ENCODE measurements at places on chromosomes 7 and 10. TPM values are rescaled to one million over a fixed set of nuclear protein-coding genes. Genes with fewer than 3 reads are reported as not detected.

- no peak for DNase-seq
Measured at GRCh38 chr7:55185321-55185802, 166.5 kb downstream of the EGFR start.

- no peak for DNase-seq
Measured at GRCh38 chr7:77537136-77537777, at the start of gene PTPN12. PTPN12 (plus strand) TSS chr7:77537295; CDS start chr7:77537547, 252 bp downstream.

DNA sequence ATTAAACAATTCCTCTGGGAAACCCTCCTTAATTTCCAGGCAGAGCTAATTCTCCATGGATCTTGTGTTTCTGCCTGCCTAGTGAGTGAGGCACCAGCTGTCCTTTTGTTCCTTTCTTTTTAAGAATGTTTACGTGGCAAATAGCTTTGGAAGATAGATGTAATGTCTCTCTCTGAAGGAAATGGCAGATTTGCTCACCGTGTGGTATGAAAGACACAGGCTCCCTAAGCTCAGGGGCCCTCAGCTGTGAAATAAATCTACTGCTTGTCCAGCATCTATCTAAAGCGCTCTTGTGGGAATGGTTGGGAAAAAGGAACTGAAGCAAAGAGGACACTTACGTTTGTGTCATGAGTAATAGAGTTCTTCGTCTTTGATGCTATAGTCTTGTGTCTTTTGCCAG, 64.6 kb downstream of the FAS start:
- no peak for DNase-seq

- no peak for DNase-seq
Measured at GRCh38 chr10:454860-455259, 234.6 kb downstream of the DIP2C start.

Gene CCZ1
- 18.3 TPM for total RNA-seq

Gene DNAJC30
- total RNA-seq: 4.8 TPM

DNA sequence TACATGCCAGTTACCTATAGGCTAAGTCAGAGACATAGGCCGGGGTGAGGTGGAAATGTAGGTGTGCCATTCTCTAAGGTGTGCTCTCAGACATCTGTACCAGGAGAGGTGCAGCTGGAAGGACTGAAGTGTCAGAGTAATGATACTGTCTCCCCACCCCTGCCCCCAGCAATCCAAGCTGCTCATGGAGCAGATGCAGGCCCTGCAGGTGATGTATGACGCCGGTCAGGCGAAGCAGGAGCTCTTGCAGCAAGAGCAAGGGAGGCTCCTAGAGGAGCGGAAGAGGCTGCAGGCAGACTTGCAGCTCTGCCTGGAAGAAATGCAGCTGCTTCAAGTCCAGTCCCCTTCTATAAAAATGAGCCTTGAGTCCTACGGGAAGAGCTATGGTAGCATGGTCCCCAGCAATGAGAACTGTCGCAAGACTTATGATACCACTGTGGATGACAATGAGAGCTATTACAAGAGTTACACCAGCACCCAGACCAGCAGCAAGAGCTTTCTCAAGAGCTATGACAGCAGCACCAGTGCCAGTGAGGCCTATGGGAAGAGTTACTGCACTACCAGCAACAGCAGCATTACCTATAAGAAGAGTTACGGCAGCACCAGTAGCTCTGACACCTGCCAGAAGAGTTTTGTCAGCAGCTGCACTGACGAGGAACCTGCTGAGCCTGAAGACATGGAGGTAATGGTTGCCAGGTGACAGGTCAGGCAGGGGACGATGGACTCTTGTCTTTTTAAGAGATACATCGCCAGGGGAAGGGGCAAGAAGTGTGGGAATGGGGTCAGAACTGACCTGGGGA, 18.4 kb upstream of the FLNC start:
- DNase-seq: no peak

- DNase-seq: no peak
Measured at GRCh38 chr7:133735222-133735621, 391.9 kb upstream of the LRGUK start.

GRCh38 chr10:76303682-76304316, 872.4 kb downstream of the LRMDA start:
- DNase-seq: peak; percentile 88

Gene HGF
- total RNA-seq: 9.4 TPM

- no peak for DNase-seq
Measured at GRCh38 chr10:101919026-101919770, 75.6 kb upstream of the KCNIP2 start.

Gene PHYHIPL
- under 0.01 TPM for total RNA-seq

Gene STOX1
- total RNA-seq: 0.54 TPM

- no peak for DNase-seq
Measured at GRCh38 chr7:96016735-96017134, 244.4 kb downstream of the DYNC1I1 start.

DNA sequence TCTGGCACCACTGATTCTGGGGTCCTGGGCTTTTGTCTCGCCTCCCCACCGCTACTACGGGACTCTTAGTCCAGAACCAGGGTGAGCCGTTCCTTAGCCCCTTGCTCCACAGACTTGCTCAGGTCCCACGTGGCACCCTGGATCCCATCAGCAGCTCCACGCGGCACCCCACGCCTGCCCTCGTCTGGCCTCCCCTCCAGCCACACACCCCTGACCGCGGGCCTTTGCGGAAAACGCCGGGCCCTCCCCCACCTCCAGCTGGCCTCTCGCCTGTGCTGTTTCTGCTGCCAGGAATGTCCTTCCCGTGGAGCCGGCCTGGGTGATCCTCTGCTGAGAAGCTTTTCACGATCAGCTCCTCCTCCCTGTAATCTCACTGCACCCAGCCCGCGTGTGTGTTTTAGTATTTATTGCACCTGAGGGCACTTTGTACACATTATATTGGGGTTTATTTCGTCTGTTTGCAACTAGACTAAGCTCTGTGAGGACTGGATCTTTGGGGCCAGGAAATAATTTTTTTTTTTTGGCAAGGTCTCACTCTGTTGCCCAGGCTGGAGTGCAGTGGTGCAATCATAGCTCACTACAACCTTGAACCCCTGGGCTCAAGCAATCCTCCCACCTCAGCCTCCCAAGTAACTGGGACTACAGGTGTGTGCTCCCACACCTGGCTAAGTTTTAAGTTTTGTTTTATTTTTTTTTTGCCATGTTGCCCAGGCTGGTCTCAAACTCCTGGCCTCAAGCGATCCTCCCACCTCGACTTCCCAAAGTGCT, 10.5 kb upstream of the TTYH3 start:
- DNase-seq: no peak

DNA sequence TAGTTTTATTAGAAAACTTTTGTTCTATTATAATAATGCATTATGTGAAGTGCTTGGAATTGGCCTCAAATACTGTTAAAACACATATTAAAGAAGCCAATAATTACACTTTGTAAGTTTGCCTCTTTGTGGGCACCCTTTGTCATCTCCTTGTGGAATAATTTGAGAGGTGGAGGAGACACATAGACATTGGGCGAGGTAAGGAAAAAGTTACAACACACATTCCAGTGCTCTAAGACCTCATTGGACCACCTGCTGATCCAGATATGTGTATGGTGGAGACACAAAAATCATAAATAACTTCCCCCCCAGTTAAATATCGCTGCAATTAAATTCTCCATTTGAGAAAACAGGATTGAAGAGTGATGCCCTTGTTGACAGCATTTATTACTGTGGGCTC, 511.8 kb downstream of the GFRA1 start:
- DNase-seq: no peak

Gene MNX1
- not detected for total RNA-seq

- DNase-seq: no peak
Measured at GRCh38 chr7:94922457-94922856, 15.1 kb downstream of the PPP1R9A start.

Gene PIK3AP1
- 35.0 TPM for total RNA-seq

GRCh38 chr10:100982916-100983830, 4.1 kb downstream of the MRPL43 start:
- no peak for DNase-seq

DNA sequence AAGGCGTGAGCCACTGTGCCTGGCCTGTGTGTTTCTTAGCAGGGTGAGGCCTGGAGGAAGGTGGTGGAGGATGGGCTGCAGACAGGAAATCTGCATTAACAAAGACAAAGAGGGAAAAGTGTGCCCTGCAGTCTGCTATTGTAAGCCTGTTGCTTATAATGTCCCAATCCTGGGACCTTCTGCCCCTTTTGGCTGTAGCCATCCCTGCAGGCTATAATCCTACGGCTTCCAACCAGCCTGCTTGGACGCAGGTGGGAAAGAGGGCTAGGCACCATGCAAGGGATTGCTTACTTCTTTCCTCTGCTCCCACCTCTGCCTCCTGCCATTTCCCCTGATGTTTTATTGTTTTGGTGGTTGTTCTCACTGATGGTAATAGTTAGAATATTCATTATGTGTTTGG, 434.3 kb downstream of the PLXNA4 start:
- DNase-seq: no peak

GRCh38 chr10:120732643-120733313, 118.4 kb upstream of the WDR11 start:
- no peak for DNase-seq

Gene ZNF92
- 8.6 TPM for total RNA-seq

DNA sequence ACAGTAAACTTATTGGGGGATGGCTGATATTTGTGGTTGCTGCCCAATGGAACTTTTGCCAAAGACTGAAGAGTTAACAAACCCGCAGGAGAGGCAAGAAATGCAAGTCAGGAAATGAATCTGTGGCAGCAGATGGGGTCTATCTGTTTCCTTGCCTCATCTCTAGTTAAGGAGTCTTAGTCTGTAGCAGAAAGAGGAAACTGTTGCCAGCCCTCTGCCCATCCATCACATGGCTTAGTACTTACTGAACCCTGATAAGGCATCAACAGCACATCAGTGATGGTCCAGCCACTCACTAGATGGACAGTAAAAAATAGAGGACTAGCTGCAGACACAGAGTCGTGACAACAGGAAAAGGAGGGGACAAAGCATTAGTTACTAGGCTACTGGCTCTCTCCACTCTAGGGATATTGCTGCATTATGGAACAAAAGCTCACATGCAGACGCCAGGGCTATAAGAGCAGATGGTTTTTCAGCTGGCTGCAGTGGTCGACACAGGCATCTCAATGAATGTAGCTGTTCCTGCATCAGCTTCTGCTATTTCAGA, 614.7 kb downstream of the PARD3 start:
- DNase-seq: no peak

DNA sequence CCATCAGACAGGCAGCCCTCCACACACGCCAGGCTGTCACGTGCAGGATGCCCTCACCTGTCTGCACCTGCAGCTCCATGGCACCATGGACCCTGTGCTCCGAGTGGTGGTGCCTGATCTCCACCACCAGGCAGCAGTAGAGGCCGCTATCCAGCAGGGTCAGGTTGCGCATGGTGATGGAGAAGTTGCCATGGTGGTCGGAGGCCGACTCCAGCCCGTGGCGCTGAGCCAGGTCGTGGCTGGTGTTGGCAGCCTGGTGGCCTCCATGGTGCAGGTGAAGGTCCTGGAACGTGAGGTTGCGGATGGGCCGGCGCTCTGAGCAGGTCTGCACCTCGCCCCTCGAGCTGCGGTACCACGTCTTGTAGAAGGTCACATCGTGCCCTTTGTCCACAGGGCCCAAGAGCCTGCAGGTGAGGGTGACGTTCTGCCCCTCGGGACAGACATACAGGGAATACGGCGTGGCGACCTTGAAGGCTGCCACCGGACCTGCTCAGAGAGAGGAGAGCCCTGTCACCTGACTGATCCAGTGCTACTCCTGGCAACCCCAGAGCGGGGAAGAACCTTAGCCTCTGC, 11.7 kb downstream of the VSIR start:
- no peak for DNase-seq

- DNase-seq: no peak
Measured at GRCh38 chr7:128831178-128831993, 1.2 kb downstream of the FLNC start.

GRCh38 chr10:114028425-114028824, 15.2 kb upstream of the ADRB1 start:
- no peak for DNase-seq

GRCh38 chr10:62248465-62248864, 20.2 kb downstream of the RTKN2 start:
- no peak for DNase-seq

Gene FXYD4
- total RNA-seq: not detected

DNA sequence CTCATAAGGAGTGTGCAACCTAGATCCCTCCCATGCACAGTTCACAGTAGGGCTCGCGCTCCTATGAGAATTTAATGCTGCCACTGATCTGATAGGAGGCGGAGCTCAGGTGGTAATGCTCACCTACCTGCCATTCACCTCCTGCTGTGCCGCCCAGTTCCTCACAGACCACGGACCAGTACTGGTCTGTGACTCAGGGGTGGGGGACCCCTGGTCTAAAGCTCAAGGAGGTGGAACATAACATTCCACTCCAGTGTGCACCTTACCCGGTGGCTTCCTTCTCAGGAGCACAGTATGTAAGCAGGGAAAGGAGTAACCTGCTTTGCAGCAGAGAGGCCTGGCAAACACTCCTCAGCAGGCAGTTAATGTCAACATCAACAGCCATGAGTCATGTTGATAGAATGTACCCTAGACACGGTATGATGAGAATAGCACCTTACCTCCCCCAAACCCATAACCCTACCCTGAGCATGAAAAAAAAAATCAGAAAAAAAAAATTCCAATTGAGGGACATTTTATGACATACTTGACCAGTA, 273.5 kb downstream of the FGFR2 start:
- DNase-seq: no peak

Gene ERVW-1
- under 0.01 TPM for total RNA-seq

Gene CPN1
- total RNA-seq: not detected

Gene RAPGEF5
- 0.27 TPM for total RNA-seq

DNA sequence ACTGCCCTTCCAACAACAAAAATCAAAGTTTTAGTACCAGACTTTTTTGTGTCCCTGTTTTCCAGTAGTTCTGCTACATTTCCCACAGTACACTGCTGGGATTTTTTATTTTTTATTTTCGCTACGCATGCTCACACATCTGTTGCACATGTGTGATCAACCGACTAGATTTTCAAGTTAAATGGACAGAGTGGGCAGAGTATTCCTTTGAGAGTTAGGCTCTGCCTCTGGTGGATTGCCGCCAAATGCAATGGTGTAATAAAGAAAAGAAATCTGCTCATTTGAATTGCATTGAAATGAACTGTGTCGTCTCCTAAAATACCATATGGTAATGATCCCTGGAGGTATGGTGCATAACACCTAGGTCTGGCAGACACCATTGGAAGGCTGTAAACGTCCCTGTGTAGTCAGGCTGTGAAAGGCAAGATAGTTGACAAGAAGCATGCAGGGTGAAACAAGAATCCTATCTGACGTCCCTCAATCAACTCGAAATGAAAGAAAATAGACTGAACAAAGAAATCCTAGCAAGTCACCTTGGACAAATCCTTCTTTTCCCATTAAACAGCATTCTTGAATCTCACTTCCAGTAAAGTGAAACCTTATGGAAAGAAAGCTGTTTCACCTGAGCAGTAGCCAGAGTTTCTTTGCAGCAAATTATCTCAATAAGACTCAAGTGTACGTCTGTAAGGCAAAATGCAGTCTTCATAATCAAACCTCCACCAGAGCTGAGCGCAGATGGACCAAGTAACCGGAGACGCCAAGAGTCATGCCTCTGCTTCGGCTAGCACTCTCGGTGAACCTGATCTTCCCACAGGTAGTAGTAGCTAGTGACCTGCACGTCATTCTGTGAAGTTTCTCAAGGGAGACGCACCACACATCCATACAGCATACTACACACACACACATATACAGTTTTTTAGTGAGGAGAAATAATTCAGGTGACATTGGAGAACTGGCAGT, 357.3 kb downstream of the CRPPA start:
- DNase-seq: no peak

GRCh38 chr7:140926021-140926817, 1.5 kb upstream of the BRAF start:
- no peak for DNase-seq

GRCh38 chr7:44177570-44178131, 11.6 kb downstream of the GCK start:
- no peak for DNase-seq
